ENCODE measurements at places on chromosomes 2 and 18. TPM values are rescaled to one million over a fixed set of nuclear protein-coding genes. Genes with fewer than 3 reads are reported as not detected.

DNA sequence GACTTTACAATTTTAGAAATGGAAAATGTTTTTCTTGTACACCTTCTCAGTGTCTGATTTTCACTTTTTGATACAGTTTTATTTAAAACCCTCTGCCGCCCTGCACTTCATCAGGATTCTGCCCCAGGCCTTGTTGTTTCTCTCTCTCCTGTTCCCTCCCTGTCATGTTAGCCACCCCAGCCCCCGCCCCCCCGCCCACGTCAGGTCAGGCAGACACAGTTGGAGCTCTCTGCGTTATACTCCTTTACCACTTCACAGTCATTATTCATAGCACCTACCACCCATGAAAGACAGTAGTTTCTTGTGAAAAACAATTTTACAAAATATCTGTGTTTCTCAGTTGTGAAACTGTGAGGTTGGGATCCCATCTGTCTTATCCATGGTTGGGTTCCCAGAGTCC, 21.5 kb downstream of the ADNP2 start:
- DNase-seq = no peak
- peaks cover 63% of the 10 kb centered on the region for H3K36me3 ChIP-seq
- H3K27me3 ChIP-seq = no peaks in the 10 kb centered on the region
- peaks cover 5% of the 10 kb centered on the region for H3K4me1 ChIP-seq
- H3K27ac ChIP-seq = no peak overlapping the region

DNA sequence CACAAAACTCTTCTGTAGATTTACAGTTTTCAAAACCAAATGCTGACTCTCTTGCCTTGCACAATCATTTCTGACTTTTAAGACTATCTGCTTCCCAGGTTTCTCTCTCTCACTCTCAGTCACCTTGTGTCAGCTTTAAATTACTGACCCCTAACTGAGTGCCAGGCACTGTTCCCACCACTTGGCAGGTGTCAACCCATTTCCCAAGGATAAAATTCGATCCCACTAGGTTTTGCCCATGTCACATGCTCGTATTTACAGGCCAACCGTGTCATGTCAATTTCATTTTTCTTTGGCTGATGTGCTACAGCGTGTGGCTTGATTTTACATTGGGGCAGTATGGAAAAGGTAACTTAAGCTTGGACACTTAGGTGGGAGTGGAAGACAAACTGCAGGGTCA, 26.1 kb upstream of the LMAN1 start:
- H3K4me1 ChIP-seq = no peaks in the 10 kb centered on the region
- H3K27ac ChIP-seq = no peak overlapping the region
- H3K36me3 ChIP-seq = no peaks in the 10 kb centered on the region
- no peaks in the 10 kb centered on the region for H3K27me3 ChIP-seq
- DNase-seq = no peak

DNA sequence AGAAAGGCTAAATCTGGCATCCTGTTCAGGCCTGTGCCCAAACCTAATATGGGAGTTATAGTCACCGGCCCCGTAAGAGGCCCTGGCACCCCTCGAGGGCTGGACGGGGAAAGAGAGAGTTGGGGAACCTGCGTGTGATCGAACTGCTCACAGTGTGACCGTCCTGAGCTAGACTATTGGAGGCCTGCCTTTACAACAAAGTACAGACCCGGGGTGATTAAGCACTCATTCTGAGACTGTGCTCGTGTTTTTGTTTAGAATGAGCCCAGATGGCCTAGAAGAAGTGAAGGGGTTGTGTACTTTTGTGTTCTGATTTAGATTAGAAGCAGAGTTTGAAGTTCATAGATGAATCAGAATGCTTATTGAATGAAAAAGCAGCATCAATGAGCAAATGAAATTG, 115.3 kb downstream of the ACOXL start:
- no peak overlapping the region for H3K27ac ChIP-seq
- no peaks in the 10 kb centered on the region for H3K4me1 ChIP-seq
- no peaks in the 10 kb centered on the region for H3K27me3 ChIP-seq
- no peak for DNase-seq
- H3K4me3 ChIP-seq = no peak overlapping the region
- peaks cover 3% of the 10 kb centered on the region for H3K36me3 ChIP-seq

DNA sequence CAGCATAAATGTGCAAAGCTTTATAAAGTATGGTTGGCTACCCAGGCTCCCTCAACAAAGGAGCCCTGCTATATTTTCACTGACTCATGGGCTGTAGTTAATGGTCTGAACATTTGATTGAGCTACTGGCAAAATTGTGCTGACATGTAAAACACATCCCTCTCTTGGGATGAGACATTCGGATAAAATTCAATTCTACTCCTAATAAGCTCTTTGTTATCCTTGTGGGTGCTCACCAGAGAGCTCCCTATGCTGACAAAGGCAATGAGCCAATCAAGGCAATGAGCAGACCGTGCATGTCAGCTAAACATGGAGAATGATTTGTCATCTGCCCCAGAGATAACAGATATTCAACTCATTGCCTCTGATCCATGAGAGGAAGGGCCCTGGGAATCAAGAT, 27.7 kb downstream of the SERPINB8 start:
- no peaks in the 10 kb centered on the region for H3K27me3 ChIP-seq
- no peak overlapping the region for H3K4me3 ChIP-seq
- peaks cover 13% of the 10 kb centered on the region for H3K36me3 ChIP-seq
- H3K27ac ChIP-seq = no peak overlapping the region

DNA sequence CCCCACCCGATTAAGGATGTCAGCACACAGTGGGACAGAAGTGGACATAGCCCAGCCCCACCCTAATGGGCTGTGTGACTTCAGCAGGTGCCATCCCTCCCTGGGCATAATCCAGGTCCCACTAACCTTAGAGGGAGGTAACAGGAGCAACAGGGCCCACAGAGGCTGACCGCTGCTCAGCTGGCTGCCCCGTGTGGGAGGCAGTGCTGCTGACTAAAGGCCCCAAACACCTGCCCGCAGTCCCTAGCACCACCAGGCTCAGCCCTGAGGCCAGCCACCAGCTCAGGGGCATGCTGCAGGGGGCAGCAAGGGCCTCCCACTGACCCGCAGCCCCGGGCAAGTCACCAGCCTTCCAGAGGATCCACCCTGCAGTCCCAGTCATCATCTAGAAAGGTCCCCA, 14.6 kb downstream of the BIN1 start:
- H3K4me1 ChIP-seq = peaks cover 2% of the 10 kb centered on the region
- H3K27me3 ChIP-seq = no peaks in the 10 kb centered on the region
- H3K36me3 ChIP-seq = no peaks in the 10 kb centered on the region
- H3K4me3 ChIP-seq = no peak overlapping the region
- no peak for DNase-seq

GRCh38 chr2:98465456-98466226, 21.0 kb downstream of the INPP4A start:
- peaks cover 8% of the 10 kb centered on the region for H3K36me3 ChIP-seq
- DNase-seq = no peak
- peaks cover 10% of the 10 kb centered on the region for H3K4me1 ChIP-seq
- H3K27ac ChIP-seq = no peak overlapping the region
- H3K27me3 ChIP-seq = no peaks in the 10 kb centered on the region

DNA sequence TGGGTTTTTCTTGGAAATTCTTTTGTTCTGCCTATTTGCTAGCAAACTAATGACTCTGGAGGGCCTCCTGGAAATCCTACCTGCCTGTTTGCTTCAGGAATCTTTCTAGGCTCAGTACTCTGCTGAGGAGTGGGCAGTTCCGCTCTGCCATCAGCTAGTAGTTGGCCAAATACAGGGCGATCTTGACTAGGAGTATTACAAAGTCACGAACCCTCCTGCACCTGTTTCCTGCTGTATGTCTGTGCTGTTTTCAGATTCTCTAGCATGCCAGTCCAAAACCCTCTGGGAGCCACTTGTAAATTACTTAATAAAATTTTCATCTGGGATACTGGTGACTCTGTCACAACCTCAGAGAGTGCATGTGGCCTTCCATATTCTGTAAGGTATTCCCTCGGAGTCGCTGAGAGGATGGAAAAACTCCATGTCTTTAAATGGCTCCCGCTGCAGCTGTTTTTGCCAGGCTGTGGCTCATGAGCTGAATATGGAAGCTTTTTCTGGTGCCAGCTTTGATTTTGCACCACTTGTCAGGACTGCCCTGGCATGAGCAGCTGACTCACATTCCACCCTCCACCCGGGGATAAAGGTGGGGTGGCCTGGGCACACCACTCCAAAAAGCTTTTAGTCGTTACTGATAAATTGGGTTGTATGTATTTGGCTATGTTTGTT, 123.0 kb downstream of the RTN4 start:
- H3K27me3 ChIP-seq = no peaks in the 10 kb centered on the region
- H3K36me3 ChIP-seq = no peaks in the 10 kb centered on the region
- no peak overlapping the region for H3K27ac ChIP-seq
- H3K4me1 ChIP-seq = no peaks in the 10 kb centered on the region
- H3K4me3 ChIP-seq = no peak overlapping the region

- no peak for DNase-seq
- peaks cover 5% of the 10 kb centered on the region for H3K36me3 ChIP-seq
- no peak overlapping the region for H3K27ac ChIP-seq
Observed at GRCh38 chr2:83063511-83063910, 1395.6 kb downstream of the SUCLG1 start.

- H3K36me3 ChIP-seq = no peaks in the 10 kb centered on the region
- no peaks in the 10 kb centered on the region for H3K27me3 ChIP-seq
- no peak overlapping the region for H3K27ac ChIP-seq
- DNase-seq = no peak
- H3K4me3 ChIP-seq = no peak overlapping the region
- H3K4me1 ChIP-seq = no peaks in the 10 kb centered on the region
Observed at GRCh38 chr2:181851726-181852125, 39.8 kb upstream of the ITPRID2 start.

DNA sequence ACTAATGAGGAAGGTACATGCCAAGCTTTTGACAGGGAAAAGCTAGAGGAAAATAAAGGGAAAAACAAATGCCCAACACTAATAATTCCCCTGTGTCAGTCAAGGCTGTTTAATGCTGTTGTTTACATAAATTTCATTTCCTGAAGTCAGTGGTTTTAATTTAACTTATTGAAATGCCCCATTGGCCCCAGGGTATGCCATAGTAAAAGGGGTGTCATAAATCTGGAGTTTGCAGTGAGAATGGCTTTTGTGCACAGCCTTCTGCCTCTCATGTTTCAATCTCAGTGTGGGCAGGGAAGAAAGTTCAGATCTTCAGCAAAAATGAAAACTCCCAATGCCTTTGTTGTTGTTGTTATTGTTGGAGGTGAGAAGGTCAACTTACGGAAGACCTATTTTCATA, 550.1 kb upstream of the DCC start:
- no peaks in the 10 kb centered on the region for H3K4me1 ChIP-seq
- no peak overlapping the region for H3K4me3 ChIP-seq
- no peaks in the 10 kb centered on the region for H3K36me3 ChIP-seq
- no peaks in the 10 kb centered on the region for H3K27me3 ChIP-seq

- H3K36me3 ChIP-seq = no peaks in the 10 kb centered on the region
- H3K27ac ChIP-seq = no peak overlapping the region
- DNase-seq = no peak
- no peak overlapping the region for H3K4me3 ChIP-seq
- peaks cover 5% of the 10 kb centered on the region for H3K27me3 ChIP-seq
Observed at GRCh38 chr2:232479341-232480200, 8.1 kb downstream of the ECEL1 start.

DNA sequence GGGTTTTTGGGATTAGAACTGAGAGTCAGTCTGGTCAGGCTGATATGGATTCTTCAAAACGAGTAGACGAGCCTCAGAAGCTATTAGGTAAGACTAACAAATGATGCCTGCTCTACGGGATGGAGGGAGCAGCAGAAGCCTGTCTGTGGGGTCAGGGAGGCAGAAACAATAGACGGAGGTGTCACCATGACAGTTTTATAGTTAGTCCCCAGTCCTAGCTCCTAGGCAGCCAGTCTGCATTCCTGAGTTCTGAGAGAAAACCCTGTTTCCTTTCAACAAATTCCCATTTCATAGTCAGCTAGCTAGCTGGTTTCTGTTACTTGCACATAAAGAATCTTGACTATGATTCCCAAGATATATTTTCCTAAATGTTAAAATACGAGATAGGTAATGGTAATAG, 542.1 kb downstream of the PID1 start:
- H3K4me3 ChIP-seq = no peak overlapping the region
- DNase-seq = no peak
- H3K27ac ChIP-seq = no peak overlapping the region
- no peaks in the 10 kb centered on the region for H3K36me3 ChIP-seq
- H3K4me1 ChIP-seq = no peaks in the 10 kb centered on the region
- H3K27me3 ChIP-seq = no peaks in the 10 kb centered on the region

- H3K4me1 ChIP-seq = no peaks in the 10 kb centered on the region
- no peak overlapping the region for H3K27ac ChIP-seq
- H3K4me3 ChIP-seq = no peak overlapping the region
- no peaks in the 10 kb centered on the region for H3K27me3 ChIP-seq
Observed at GRCh38 chr18:50527636-50528307, 32.1 kb upstream of the MAPK4 start.

DNA sequence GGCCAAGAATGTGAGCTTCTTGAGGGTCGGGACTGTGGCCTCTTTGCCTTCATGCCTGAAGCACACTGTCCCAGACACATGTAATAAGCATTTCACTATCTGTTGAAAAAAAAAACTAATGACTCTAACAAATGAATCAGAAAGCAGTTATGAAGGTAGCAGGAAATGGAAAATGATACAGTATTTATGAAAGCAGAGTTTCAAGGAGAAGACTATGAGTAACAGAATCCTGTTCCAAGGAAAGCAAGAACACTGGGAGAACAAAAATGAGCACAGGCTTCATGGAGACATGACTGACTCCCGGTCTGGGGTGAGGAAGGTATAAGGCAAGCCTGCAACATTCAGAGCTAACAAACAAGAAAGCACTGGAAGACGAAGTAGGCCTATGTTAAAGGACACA, 190.8 kb downstream of the RNF152 start:
- no peak for DNase-seq
- H3K4me1 ChIP-seq = peaks cover 3% of the 10 kb centered on the region
- H3K27me3 ChIP-seq = no peaks in the 10 kb centered on the region
- no peak overlapping the region for H3K4me3 ChIP-seq
- no peak overlapping the region for H3K27ac ChIP-seq
- H3K36me3 ChIP-seq = no peaks in the 10 kb centered on the region

DNA sequence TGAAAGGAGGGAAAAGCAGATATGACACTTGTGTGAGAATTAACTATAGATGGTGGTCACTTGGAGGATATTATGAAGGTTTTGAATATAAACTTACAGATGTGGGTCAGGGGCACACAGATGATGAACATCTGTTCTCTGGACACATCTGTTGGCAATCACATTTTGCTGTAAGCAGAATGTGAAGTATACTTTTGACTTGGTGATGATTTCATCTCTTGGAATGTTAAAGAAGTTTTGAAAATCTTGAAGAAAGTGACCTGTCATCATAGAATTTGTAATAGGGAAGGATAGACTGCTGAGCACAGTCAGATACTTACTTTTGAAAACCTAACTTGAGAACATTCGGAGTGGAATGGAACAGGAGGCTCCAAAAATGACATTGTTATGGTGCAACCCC, 40.2 kb downstream of the PIKFYVE start:
- H3K4me1 ChIP-seq = no peaks in the 10 kb centered on the region
- H3K27ac ChIP-seq = no peak overlapping the region

- no peak overlapping the region for H3K27ac ChIP-seq
- H3K4me1 ChIP-seq = no peaks in the 10 kb centered on the region
- no peak overlapping the region for H3K4me3 ChIP-seq
Observed at GRCh38 chr2:157897106-157897971, 21.2 kb upstream of the ACVR1 start.

Gene SLC11A1
- 0.04 TPM for total RNA-seq

Gene CBLN2
- not detected for total RNA-seq

Gene TLX2
- 0.20 TPM for total RNA-seq

Gene MYO7B
- not detected for total RNA-seq

Gene NYAP2
- not detected for total RNA-seq

Gene CSRNP3
- total RNA-seq = 2.3 TPM

Gene TTC31
- 35.2 TPM for total RNA-seq

Gene PDE1A
- not detected for total RNA-seq

All from H9 (cell line).